CD8-positive, alpha-beta T cell (primary cell): ENCODE measurements at places on chromosomes 2 and 18.

DNA sequence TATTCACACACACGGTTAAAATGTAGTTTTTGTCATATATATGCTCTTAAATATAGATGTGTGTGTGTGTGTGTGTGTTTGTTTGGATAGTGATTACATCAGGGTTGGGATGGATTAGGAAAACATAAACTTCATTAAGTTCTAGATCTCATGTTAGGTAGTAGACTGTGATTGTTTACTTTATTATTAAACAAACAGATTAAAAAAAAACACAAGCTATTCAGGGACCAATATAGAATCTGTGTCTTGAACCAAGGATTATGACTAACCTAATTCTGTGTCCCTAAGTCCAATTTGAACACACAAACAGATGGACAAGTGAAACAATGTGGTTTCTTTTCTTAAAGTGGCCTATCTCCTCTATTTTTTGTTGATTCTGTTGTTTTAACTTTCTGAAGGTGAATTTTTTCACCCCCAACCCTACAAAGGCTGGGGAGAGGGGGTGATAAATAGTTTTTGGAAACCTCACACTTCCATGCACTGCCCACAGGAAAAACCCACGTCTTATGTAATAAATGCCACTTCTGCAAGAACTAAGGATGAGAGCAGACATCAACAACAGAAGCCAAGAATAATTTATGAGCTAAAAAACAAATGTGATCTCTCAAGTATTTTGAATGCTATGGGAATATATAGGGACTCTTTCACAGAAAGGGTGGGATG, 40.7 kb downstream of the IL1R2 start:
- DNase-seq, result no peak

GRCh38 chr2:235570966-235571692, 77.3 kb downstream of the AGAP1 start:
- DNase-seq, result no peak

GRCh38 chr2:145324748-145325147, 804.8 kb upstream of the ZEB2 start:
- DNase-seq, result no peak

GRCh38 chr2:7819850-7820249, 862.0 kb upstream of the ID2 start:
- no peak for DNase-seq

DNA sequence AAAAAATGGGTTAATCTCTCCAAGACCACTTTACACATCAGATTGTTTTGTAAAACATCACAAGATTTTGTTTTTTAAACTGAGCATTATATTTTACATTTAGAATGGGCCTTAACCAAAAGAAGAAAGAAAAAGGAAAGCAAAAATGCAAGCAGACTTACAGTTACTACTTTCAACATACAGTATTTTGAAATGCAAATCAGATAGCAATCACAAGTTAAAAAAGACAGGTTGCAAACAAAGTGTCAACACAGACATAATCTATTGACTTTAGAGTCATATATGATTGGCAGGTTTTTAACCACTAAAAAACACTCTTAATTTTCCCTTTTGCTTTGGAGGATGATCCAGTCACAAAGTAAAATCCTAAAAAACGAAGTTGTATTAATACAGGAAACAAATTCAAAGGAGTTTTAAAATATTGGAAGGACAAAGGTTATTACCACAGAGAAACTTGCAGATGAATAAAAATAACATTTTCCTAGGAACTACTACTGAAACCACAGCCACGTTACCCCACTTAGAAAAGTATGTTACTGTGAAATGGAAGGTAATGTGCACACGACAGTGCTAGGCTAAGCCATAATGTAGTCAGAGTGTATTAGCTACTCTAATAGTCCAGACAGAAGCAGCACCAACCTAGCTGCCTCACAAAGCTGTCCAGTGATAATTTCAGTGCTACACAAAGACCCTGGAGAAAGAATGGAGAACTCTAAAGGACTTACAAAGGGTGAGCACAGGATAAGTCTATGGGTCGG, 22.9 kb downstream of the DARS1 start:
- no peak for DNase-seq

DNA sequence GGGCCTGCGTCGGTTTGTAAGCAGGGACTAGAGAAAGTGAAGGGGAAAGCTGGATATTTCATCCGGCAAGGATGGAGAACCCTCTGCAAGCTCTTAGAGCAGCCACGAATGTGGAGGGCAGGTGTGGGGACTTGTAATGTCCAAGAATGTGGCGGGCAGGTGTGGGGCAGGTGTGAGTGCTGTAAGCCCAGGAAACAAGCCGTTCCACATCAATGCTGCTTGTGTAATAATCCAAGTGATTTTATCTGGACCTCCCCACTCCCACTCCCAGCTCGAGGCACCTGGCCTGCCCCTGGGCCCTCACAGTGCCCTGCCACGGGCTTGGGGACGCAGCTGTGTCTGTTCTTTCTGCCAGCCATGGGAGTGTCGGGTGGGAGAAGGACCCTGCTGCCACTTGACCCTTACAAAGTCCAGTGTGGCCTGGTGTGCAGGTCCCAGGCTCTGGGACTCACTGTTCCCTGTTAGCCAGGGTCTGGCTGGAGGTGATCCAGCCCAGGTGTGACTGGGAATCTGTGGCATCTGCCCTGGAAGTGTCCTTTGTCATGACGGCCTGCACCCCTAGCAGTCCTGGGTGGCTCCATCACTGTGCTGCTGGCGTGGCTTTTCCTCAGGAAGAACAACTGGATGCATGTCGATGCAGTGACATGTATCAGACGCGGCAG, 42.8 kb downstream of the SOX11 start:
- no peak for DNase-seq

GRCh38 chr18:76208678-76209306, 286.2 kb downstream of the ZNF516 start:
- DNase-seq, result no peak

GRCh38 chr2:138502255-138503086, 901 bp downstream of the SPOPL start:
- no peak for DNase-seq

- DNase-seq, result no peak
These were observed 34.7 kb downstream of the SFXN5 start for GRCh38 chr2:73036766-73037165.

GRCh38 chr2:218067523-218067922, 1.5 kb upstream of the RUFY4 start:
- DNase-seq, result no peak

DNA sequence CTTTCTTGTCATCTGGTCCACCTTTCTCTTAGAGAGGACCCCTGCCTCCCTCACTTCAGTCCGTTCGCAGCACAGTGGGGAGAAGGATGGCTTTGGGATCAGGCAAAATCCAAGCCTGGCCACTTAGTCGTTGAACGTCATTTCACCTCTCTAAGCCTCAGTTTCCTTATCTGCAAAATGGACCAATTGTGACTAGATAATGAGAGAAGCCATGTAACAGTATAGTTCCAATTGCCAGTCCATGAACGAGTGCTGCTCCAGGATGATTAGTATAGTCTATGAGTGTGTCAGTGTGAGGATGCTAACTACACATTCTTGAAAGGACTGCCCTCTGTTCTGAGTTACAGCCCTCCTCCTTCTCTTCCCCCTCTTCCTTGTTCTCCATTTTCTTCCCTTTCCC, 1.1 kb downstream of the INHA start:
- DNase-seq, result no peak

- no peak for DNase-seq
These were observed 309.7 kb downstream of the RAD51AP2 start for GRCh38 chr2:17208511-17208910.

DNA sequence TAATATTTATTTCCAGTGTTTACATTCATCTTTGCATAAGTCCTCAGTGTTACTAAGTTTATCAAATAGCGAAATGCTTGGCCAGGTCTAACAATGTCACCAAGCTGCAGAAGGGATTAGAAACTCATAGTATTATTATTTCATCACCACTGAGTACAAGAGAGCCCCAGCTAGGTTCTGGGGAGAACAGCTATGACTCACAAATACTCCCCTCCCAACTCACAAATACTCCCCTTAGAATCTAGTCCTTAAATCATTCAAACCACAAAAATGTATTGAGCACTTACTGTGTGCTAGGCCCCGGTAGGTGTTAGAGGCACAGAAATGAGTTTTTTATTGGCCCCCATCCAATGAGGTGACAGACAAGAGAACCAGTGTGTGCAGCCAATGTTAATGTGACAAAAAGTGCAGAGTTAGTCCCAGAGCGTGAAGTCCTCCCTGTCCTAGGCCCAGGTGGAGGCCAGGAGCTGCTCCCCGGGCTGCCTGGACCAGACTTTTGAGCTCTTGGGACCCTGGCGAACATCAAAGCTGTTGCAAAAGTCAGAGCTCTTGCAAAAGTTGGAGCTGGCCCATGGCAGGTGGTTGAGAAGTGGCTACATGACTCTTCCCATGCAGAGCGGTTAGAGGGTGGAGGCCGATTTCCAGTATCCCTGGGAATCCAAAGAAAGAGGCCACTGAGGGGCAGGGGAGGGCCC, 9.8 kb downstream of the STEAP3 start:
- DNase-seq, result no peak

DNA sequence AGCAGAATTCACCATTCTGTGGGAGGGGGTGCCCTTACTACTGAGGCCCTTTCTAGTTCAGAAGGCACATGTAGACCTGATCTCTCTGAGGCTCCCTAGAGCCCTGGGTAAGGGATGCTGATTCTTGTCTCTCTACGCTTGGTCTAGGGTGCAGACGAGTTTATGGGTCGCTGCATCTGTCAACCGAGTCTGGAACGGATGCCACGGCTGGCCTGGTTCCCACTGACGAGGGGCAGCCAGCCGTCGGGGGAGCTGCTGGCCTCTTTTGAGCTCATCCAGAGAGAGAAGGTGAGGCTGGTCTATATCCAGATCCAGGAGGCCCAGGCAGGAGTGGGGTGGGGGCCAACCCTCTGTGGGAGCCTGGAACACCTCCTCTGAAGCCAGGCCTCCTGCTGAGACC, 147.2 kb downstream of the DYSF start:
- no peak for DNase-seq

GRCh38 chr2:62996534-62997186, 54.0 kb upstream of the OTX1 start:
- DNase-seq, result no peak

GRCh38 chr2:3613524-3613905, 18.6 kb downstream of the COLEC11 start:
- no peak for DNase-seq

DNA sequence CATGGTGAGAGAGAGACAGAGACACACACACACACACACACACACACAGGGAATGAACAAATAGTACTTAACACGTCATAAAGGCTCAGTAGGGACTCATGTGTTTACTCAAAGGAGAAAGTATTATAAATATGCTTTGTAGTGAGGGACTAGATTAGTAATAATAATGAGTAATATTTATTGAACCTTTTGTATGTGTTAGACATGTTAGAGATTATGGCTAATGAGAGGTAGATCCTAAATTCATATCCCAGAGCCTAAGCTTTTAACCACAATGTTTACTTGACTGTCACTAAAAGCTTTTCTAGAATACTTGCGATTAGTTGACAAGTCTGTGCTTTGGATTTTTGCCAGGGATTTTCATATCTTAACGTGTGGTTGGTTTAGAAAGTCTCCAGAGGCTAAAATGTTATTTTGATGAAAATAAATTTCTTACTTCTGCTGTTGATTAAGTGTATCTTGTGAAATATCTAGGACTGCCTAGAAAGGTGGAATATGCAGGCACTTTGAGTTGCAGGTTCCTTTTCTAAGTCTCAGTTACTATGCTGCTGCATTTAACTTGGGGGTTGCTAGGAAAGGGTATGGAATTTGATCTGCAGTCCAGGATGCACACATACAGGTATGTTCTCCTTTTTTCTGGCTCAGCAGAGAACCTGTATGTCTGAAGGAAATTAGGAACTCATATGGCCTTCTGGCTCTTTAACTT, 64.5 kb downstream of the UBR3 start:
- DNase-seq, result no peak

- no peak for DNase-seq
These were observed 124.7 kb upstream of the SERPINE2 start for GRCh38 chr2:224163566-224164307.

GRCh38 chr2:54666634-54667265, 56.7 kb upstream of the EML6 start:
- no peak for DNase-seq

GRCh38 chr2:174025271-174026121, 60.3 kb upstream of the SP3 start:
- no peak for DNase-seq

DNA sequence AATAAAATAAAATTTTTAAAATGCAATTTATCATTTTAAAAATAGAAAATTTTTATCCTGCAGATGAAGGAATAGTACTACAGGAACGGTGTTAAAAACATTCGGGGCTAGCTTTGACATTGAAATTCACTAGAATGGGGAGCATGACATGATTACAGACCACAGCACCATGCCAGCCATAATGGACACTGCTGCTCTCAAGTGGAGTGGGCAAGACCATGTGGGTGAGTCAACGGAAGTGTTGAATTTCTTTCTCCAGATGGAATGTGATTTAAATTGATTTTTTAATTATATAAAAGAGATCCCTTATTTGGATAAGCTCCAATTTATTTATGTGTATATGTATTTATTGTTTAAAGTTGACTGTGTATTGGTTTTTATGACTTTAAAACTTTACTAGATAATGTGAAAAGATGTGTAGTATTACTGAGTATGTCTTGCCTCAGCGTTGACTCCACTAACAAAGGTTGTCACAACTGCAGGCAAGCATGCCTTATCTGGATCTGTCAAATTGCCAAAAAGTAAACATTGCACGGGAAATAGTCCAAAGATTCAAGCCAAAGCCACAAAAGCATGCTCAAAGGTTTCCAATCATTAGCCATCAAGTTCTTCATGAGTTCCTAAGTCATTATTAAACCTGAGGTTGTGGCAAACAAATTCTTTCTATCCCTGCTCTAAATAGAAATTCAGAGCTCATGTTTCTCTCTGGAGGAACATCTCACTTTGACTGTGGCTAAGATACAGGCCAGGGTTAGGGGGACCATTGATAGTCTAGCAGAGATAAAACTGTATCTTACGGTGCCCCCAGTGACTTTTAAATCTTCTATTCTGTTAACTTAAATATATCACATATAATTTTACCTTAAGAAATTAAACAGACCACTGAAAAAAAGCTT, 536.9 kb downstream of the TMX3 start:
- DNase-seq, result no peak

- no peak for DNase-seq
These were observed 68.7 kb downstream of the COL4A4 start for GRCh38 chr2:227095346-227095745.

DNA sequence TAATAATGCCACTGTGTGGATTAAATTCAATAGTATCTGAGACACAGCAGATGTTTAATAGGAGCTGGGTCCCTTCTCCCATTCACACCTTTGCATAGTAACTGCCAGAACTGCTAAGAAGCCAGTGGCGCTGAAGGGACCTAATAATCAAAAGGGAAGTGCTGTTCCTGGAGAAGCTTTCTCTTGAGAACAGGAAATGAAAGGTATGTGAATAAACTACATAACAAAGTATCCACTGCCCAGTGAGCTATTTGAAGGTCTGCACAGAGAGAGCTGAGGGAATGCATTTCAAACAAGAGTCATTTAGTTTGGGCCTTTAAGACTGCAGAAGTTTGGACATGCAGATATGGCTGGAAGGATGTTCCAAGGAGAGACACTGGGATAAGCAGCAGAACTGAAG, 56.1 kb upstream of the KIDINS220 start:
- DNase-seq, result no peak

DNA sequence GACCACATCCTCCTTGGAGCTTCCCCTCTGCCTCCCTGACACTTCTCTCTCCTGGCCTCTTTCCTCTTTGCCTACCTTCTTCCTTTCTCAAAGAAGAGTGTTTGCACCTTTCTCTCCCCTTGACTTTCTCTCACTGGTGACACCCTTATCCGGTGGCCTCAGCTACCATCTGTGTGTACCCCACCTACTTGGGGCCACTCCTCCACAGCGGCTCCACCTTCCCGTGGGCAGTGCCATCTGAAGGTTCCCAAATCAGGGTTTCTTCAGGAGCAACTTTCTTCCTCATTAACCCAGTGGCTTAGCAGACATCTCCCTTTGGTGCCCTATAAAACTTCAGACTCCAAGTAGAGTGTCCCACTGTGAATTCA, 5.3 kb upstream of the NCL start:
- no peak for DNase-seq
